ENCODE measurements at places on chromosomes 5 and 9. TPM values are rescaled to one million over a fixed set of nuclear protein-coding genes. Genes with fewer than 3 reads are reported as not detected.

DNA sequence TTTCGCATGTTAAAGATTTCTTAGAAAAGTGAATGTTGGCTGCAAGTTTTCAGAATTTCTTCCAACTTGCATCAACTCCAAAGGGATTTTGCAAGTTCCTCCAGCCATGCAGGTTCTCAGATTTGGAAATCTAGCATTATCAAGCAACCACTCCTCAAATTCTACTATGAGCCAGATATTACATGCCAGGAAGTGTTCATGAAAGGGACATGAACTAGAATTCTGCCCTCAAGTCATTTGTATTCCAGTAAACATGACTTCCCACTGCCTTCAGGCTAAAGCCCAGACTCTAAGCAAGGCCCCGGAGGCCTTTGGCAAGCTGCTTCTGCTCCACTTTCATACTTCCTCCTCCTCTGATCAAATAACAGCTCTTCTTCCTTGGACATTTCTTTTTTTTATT is 111.3 kb upstream of the PAPPA start:
- no peak for DNase-seq

GRCh38 chr5:112642885-112643284 is 94.8 kb upstream of the APC start:
- DNase-seq: no peak

- no peak for DNase-seq
These were observed 324.5 kb downstream of the ARHGEF28 start for GRCh38 chr5:73950441-73950873.

DNA sequence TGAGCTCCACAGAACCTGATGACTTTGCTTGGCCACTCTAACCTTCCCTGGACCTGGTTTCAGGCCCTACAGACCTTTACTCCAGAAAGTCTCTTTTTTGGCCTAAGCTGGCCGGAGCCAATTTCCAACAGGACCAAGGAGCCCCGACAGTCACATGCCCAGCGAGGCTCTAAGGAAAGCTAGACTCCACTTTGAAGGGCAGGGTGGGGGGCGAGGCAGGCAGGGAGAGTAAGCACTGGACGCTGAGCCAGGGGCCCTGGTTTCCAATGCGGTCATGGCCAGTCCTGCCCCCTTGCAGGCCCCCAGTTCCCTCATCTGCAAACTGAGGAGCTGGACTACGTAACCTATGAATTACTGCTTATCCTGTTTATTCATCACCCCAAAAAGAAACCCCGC is 65.2 kb downstream of the ADAMTS2 start:
- DNase-seq: no peak

DNA sequence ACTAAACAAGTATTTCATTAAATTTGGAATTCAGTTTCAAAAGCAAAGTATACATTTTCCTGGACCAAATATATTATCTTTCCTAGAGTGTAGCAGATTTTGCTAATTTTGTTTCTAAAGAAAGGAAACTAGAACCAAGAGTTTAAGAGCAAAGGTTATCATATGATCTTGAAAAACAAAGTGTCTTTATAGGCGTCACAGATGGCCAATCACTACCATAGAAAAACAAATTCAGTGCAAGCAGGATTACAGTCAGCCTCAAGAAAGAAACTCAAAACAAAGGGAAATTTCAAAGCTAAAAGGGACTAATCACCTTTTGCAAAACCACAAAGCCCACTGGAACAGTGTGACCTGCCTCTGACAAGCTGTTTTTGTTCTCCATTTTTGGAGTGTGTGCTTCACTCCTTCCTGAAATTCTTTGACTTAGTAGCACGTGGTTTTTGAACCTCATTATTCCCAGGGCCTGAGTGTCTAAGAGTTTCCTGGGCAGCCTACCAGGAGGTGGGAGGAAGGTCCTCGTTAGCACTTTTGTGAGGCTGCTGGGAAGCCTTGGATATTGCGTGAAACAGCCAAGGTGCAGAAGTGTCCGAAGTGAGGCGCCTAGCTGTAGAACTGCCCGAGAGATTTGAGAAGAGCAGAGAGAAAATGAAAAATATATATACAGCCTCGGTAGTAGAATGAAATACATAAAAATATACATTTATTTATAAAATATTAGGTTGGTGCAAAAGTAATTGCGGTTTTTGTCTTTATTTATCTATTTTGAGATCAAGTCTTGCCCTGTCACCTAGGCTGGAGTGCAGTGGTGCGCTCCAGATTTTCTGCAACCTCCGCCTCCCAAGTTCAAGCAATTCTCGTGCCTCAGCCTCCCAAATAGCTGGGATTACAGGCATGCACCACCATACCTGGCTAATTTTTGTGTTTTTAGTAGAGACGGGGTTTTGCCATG is 246.1 kb downstream of the MARCHF11 start:
- no peak for DNase-seq

- no peak for DNase-seq
These were observed 10.9 kb upstream of the ARHGEF28 start for GRCh38 chr5:73615085-73615484.

DNA sequence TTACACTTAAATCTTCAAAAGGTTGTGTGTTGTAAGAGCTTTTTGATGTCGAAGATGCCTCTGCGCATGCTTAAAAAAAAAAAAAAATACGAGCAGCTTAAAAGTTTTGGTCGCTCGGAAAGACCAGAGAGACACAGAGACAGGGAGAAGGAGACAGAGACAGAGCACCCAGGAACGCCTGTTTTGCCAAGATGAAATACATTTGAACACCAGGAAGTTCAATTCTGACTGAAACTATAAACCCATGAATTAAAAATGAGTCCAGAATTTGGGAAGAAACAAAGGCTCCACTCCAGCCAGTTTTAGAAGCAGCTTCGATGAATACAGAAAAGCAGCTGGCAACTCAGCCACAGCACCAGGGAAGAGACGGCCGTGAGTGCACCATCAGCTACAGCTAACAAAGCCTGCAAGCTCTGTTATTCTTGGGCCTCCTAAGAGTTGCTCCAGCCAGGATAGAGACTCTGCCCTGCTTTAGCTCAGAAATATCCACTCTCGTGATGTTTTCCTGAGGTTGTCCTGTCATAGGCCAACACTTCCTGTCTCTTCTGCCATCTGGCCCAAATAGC is 2.5 kb upstream of the ZNF474 start:
- no peak for DNase-seq

DNA sequence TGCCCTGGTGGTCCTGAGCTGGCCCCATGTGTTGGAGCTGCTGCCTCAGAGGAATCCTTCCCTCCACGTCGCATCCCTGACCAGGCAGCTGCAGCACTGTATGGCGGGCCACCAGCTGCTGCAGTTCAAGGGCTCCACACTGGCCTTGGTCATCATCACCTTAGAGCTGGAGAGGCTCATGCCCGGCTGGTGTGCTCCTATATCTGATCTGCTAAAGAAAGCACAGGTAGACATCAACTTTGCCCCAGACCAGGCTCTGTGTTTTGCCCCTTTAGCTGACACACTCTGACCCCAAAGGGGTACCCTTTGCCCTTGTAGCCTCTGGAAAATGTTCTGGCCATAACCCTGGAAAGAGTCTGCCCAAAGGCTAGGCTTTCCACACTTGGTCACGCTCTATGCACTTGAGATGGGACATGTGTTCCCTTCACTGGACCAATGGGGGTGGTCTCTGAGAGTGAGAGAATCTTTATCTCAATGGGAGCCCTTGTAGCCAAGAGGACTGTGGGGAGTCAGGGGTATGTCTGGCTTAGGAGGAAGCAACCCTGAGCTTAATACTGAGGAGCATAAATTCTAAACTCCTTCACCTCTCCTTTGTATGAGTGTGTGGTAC is 4.8 kb downstream of the CCNI2 start:
- DNase-seq: no peak

- DNase-seq: no peak
These were observed 18.5 kb downstream of the SH3GLB2 start for GRCh38 chr9:129009584-129010141.

The RASA1 gene
- total RNA-seq: 27.7 TPM

The PPP2R2B gene
- 1.5 TPM for total RNA-seq

The ASS1 gene
- total RNA-seq: 76.7 TPM

The HAPLN1 gene
- 0.73 TPM for total RNA-seq

The RASEF gene
- total RNA-seq: 26.7 TPM

The DUSP1 gene
- total RNA-seq: 203 TPM

The IQGAP2 gene
- 25.5 TPM for total RNA-seq

The LAMC3 gene
- 23.4 TPM for total RNA-seq

The MRPL22 gene
- 38.4 TPM for total RNA-seq

The TPPP gene
- 14.4 TPM for total RNA-seq

Data from left lung (tissue), 14 donors.